ENCODE measurements at places on chromosomes 16 and 17.

- DNase-seq = no peak
Measured at GRCh38 chr16:86568677-86569623, 2.3 kb downstream of the FOXC2 start.

DNA sequence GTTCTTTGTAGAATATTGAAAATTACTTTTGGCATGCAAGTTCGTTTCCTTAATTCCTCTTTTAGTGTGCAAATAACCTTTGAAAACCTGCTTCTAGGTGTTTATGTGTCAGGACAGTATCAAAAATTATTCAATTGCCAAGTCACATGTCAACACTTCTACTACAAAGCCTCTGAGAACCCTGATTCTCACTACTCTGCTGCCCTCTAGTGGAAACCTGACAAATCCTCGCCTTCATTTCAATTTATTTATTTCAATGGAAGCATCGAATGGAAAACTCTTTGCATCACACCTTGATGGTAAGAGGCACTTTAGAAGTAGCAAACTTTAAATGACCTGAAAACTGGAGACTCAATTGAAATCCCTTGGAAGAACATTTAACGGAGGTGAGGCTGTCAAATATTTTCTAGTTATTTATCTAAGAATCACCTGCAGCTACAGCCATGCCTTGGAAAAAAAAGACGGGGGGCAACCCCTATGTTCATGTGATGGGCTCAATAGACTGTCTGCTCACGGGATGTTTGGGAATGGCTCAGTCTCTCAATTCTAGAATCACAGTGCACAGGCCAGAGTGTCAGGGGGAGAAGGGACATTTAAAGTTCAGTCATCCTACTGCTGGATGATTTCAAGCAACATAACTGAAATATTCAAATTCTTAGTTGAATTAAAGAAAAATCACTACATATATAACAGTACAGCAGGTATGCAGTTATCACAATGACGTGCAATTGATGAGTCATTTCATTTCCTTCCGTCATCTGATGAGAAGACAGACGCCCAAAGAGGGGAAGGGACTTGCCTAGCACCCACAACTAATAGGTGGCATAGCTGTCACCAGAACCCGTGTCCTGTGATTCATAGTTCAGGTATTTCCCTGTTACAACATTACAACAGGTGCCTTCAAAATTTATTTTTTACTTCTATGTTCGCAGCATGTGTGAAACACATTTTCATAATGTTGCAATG, 563.9 kb downstream of the TOX3 start:
- peak; percentile 45 for DNase-seq

DNA sequence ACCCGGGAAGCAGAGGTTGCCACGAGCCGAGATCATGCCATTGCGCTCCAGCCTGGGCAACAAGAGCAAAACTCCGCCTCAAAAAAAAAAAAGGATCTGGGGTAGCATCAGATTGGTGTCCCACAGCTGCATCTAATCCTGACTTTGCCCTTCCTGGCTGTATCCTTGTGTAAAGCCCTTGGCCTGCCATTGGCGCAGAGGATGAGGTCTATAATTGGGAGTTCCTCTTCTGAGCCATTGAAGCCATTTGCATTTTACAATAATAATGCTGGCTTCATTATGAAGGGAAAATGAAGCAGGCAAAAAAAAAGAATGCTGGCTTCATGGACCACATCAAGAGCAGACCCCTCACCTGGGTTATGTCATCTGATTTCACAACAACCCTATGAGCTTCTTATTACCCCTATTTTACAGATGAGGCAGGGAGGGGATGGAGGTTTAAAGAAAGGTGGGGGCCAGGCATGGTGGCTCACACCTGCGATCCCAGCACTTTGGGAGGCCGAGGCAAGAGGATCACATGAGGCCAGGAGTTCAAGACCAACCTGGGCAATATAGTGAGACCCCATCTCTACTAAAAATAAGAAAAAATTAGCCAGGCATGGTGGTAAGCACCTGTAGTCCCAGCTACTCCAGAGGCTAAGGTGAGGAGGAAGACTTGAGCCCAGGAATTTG, 1.2 kb upstream of the LITAFD start:
- DNase-seq = no peak

DNA sequence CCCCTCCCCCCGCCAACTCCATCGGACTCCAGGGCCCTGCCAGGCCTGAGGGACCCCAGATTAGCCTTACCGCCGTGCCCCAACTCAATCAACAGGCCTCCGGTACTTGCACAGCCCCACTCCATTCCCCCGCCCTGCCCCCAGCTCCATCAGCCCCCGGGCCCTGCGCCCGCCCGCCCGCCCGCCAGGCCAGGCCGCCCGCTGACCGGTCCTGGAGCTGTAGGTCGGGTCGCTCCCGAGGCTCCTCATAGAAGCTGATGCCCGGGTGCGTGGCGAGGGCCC, 308 bp downstream of the GTF3C1 start:
- no peak for DNase-seq

DNA sequence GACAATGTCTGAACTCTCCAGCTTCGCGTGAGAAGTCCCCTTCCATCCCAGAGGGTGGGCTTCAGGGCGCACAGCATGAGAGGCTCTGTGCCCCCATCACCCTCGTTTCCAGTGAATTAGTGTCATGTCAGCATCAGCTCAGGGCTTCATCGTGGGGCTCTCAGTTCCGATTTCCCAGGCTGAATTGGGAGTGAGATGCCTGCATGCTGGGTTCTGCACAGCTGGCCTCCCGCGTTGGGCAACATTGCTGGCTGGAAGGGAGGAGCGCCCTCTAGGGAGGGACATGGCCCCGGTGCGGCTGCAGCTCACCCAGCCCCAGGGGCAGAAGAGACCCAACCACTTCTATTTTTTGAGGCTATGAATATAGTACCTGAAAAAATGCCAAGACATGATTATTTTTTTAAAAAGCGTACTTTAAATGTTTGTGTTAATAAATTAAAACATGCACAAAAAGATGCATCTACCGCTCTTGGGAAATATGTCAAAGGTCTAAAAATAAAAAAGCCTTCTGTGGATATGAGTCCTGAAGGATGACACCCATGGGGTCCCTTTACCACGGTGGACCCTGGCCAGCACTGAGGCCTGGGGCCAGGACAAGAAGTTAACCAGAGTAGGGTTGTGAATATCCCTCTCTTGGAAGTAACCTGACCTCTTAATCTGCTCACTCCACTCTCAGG, 10.5 kb upstream of the ITGAD start:
- peak; percentile 42 for DNase-seq

DNA sequence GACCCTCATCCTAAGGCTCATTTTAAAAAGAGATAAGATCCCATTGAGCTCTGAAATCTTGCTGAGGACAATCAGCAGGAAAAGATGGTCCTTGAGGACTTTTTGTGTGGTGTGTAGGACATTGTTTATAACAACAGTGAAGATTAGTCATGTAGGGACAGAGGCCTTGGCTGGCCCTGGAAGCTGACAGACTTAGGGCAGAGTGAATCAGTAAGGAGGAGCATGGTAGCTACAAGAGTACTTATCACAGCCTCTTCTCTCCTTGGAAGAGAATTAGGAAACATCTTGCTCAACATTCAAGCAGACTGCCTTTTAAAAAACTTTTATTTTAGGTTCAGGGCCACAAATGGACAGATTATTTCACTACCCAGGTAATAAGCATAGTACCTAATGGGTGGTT, 665.9 kb upstream of the SALL1 start:
- DNase-seq = no peak

GRCh38 chr17:9382626-9383025, 193.0 kb downstream of the STX8 start:
- DNase-seq = no peak

Measured in right hindlimb (tissue), 1 donor.